HuH-7 (cell line): ENCODE measurements at places on chromosomes 13 and 19.
A peak's percentile ranks its signal among the peaks of the same experiment; 100 is the strongest.

DNA sequence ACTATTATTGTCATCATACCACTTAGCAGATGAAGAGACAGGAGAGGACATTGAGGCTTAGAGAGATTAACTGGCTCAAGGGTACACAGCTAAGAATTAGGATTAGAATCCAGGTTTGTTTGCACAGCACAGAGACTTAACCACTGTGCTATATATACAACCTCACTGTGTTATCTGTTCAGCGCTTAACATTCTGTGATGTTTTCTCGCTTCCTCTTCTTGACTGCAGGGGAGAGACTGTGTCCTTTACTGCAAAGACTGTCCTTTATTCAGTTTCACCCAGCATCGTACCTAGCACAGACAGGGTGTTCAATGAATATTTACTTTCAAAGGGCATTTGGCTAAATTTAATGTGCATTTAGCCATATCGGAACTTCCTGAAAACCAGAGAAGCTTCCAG lies 54.9 kb upstream of the PCDH8 start:
- no peak for DNase-seq

DNA sequence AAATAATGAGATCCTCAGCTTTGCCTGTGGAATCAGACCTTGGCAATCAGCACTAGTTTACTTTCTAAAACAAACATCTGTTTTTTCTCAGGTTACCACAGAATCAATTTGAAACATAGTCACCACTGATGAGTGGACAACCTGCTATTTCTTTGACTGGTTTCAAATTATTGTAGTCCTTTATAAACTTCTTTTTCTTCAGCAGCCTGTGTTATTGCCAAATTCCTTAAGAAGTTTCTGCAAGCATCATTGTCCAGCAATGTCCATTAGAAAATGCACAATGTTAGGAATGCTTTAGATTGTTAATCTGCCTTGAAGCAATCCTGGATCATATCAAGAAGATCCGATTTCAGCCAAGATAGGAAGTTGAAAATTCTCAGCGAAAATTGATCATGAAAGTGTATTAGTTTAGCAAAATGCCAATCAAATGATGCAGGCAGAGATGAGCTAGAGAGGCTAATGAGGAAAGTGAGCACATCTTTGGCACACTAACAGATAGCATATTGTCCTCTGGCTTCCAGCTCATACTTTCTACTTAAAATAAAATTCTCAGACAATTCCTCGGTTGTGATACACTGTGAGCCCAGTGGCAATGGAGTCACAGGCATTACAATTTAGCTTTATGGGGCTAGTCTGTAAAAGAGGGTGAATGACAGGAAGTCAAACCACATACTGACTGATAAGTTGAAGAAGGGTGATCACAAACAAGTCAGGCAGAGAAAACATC lies 270.6 kb downstream of the SLITRK6 start:
- DNase-seq = no peak

GRCh38 chr19:504616-505015 lies 2.7 kb upstream of the TPGS1 start:
- no peak for DNase-seq

DNA sequence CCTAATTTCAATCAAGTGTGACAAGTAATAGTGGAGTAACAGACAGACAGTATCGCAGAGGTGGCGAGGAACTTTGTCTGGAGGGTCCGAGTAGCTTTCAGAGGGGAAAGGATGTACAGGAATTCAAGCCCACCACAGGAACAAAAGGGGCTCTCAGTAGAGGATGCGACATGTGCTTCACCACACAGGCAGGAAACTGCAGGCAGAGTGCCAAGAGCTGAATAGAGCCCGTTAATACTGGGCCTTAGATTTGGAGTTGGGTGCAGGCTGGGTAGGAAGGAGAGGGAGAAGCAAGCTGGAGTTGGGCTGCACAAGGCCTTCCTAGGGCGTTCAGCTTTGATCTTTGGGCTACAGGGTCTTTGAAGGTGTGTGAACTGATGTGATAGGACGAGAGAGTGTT lies 1.2 kb downstream of the CCDC70 start:
- no peak for DNase-seq

- DNase-seq = no peak
Measured at GRCh38 chr13:97246596-97247158, 24.5 kb downstream of the MBNL2 start.

GRCh38 chr19:13588957-13589833 lies 82.9 kb upstream of the CACNA1A start:
- peak; percentile 71 for DNase-seq

- no peak for DNase-seq
Measured at GRCh38 chr19:10104130-10104513, 1.6 kb upstream of the ANGPTL6 start.

GRCh38 chr13:46552889-46553520 lies at the start of gene LRCH1:
TSS of gene LRCH1 (plus strand) at chr13:46553170. CDS start at chr13:46553397, 227 bp downstream.
- peak; percentile 72 for DNase-seq

DNA sequence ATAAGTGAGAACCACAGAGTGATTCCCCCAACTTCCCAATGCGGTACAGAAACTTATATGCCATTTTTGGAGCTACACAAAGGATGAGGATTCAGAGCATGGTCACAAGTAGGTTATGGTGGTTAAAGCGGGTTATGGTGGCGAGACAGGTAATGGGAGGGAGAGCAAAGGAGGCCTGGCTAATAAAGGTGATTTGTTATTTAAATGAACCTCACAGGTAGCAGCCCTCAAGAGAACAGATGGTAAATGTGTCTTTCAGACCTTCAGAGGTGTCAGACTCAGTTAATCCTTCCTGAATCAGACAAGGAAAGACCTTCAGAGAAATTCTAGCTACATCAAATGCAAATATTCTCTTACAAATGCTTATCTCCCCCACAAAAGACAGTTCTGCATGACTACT lies 1971.4 kb downstream of the OLFM4 start:
- no peak for DNase-seq

GRCh38 chr19:5145521-5146511 lies 176.9 kb downstream of the KDM4B start:
- DNase-seq = no peak

DNA sequence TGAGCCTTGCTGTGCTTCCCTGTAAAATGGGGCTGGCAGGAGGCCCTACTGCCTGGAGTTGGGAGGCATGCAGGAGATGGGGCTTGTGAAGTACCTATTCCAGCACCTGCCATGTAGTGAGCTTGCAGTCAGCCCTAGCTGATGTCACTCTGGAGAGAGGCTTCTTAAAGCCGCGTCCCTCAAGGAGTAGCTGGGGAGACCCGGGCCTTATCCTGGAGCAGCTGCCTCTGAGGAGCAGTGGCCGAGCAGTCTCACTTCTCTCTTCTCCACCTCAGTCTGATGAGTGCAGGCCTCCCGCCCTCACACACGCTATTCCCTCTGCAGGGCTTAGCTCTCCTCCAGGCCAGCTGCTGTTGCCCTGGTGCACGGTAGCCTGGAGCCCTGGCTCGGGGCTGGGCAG lies 18.0 kb downstream of the CLASRP start:
- no peak for DNase-seq

DNA sequence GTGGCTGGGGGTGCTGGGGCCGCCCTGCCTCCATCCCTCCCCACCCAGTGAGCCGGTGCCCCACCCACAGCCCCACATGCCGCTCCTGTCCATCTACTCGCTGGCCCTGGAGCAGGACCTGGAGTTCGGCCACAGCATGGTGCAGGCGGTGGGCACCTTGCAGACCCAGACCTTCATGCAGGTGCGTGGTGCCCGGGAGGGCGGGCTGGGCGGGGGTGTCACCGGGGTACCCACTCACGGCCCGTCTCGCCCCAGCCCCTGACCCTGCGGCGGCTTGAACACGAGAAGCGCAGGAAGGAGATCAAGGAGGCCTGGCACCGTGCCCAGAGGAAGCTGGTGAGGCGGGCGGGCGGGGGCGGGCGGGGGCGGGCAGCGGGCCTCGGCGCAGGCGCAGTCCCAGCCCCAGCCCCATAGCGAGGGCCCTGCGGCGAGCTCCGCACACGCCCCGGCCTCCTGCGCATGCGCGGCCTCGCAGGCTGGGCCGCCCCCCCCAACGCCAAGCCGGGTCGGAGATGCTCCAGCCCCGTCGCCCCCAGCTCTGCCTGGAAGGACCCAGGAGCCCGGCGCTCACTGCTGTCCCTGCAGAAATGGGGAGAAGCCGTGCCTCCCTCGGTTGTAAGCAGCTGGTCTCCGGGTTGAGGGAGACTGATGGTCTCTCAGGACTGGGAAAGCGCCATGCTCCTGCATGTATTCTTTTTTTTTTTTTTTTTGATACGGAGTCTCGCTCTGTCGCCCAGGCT lies 7.7 kb downstream of the ARHGAP45 start:
- peak; percentile 69 for DNase-seq

- DNase-seq = no peak
Measured at GRCh38 chr13:34751492-34751891, 190.6 kb upstream of the NBEA start.

DNA sequence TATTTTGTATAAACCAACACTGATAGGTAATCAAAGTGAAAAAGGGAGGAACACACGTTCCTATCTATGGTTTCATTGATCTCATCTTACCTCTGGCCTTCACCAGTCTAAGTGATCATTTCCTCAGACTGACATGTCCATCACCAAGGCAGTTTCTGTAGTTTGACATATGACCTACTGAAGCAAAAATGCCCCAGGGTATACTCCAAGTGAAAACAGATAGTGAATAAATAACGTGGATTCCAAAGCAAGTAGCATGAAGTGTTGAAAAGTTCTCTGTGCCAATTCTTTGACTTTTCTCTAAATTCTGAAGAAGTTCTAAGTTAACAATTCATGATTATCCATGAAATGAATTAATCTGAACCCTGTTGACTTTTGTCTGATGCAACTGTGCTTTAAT lies 334.2 kb upstream of the SGCG start:
- no peak for DNase-seq

DNA sequence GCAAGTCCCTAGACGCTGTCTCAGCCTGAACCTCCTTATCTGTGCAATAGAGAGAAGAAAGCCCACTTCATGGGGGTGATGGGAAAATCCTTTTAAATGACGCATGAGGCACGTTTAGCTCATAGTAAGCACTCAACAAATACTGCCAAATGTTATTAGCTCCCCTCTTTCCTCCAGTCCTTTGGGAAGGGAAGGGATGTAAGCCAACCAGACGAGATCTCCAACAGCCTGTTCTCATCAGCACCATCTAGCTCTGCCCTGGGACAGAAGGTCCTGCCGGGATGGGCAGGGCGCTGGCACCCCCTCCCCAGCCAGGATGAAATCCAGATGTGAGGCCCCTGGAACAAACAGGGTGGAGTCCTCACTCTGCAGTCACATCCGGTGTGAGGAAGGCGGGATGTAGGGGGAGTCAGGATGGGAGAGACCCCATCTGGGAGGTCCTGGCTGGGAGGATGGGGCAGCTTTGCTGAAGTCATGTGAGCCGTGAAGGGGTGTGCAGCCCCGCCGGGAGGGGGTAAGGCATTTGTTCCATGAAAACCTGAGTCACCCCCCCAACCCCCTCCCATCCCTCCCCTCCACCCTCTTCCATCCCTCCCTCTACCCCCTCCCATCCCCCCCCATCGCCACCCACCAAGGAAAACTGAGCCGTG lies 4.6 kb downstream of the S1PR2 start:
- DNase-seq = no peak

- no peak for DNase-seq
Measured at GRCh38 chr19:31066385-31066784, 282.9 kb downstream of the TSHZ3 start.

GRCh38 chr13:114108141-114108761 lies 24.2 kb downstream of the RASA3 start:
- no peak for DNase-seq

- no peak for DNase-seq
Measured at GRCh38 chr19:35141837-35142605, 1.0 kb upstream of the FXYD7 start.

GRCh38 chr13:86665842-86666241 lies 866.6 kb upstream of the SLITRK6 start:
- DNase-seq = no peak

DNA sequence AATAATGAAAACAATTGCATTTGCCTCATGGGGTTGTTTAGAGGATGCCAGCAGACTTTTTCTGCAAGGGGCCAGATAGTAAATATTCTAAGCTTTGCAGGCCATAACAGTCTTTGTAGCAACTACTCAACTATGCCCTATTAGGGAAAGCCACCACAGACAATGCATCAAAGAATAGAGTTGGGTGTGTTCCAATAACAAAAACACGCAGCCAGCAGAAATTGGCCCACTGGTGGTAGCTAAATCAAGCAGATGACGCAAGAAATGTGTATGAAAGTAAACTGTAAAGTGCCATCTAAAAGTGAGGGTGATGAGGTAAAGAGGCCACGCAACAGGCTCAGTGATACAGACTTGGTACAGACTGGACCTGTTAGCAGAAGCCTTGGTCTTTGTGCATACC lies 75.2 kb upstream of the SIAH3 start:
- DNase-seq = no peak

DNA sequence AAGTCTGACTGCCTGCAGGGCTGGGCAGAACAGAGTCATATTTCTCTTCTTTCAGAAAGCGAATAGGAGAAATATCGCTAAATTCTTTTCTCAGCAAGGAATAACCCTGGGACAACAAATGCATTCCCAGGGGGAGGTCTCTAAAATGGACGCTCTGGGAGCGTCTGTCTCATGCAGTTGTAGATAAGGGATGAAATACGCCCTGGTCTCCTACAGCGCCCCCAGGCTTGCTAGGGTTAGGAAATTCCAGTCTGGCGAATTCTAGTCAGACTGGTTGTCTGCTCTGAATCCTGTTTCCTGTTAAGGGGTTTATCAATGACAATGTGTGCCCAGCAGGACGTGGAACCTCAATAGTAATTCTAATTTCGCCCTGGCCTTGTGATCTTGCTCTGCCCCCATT lies 1214.1 kb downstream of the DIAPH3 start:
- DNase-seq = no peak

DNA sequence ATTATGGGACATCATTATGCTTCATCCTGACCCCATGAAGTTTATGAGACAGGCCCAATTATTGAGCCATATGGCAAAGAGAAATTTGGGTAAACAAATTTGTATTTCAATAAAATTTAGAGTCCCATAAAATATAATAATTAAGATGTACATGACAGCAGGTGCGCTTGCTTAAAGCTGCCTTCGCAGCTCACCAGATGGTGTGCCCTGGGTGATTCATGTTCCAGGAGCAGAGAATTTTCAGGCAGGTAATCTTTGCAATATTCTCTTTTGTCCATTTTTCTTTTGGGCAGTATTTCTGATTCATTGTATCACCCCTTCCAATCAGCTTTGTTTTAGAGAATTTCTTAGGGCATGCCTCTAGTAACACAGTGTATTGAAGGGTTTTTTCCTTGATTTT lies 39.5 kb upstream of the WASF3 start:
- DNase-seq = no peak

DNA sequence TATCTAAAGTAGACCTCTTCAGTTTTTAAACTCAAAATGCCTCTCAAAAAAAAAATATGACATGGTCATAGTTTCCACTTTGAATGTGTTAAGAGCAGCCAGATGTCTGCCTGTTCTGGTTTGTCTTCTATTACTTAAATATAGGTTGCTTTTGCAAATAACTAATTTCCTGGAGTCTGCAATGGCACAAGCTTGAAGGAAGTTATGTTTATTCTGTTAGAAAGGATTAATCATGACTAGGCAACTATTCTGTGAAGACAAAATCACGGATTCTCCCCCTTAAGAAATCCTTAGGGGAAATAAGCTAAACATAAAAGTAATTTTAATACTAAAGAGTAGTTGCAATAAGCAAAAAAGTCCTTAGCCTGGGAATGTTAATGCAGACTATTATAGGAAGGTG lies 26.3 kb downstream of the SKA3 start:
- DNase-seq = no peak

- DNase-seq = no peak
Measured at GRCh38 chr19:4429771-4430171, 27.3 kb downstream of the CHAF1A start.
